ENCODE measurements at places on chromosomes 4 and X.

GRCh38 chrX:16033331-16033730, 90.0 kb upstream of the GRPR start:
- DNase-seq: no peak

- DNase-seq: no peak
Measured at GRCh38 chr4:106247600-106247999, 68.4 kb downstream of the TBCK start.

DNA sequence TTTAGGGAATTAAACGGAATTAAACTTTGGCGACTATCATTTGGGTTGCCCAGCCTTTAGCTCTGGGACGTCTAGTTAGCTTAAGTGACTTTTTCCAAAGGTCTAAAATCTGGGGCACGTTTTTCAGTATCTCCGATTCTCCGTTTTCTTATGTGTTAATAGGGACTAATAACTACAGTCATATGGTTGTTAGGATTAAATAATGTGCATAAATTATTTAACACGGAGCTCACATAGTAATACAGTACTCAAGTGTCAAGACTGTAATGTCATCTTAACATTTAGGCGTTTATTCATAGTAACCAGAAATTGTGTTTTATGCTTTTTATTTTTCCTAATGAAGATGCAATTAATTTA, 466 bp upstream of the CCNA2 start:
- no peak for DNase-seq

GRCh38 chr4:28435314-28435713, 1574.7 kb downstream of the STIM2 start:
- DNase-seq: no peak

GRCh38 chr4:86544310-86544966, 49.7 kb upstream of the PTPN13 start:
- DNase-seq: no peak

GRCh38 chr4:71186566-71187403, 152.0 kb upstream of the SLC4A4 start:
- DNase-seq: no peak
